ENCODE measurements at places on chromosomes 7 and 10. TPM values are rescaled to one million over a fixed set of nuclear protein-coding genes. Genes with fewer than 3 reads are reported as not detected.

DNA sequence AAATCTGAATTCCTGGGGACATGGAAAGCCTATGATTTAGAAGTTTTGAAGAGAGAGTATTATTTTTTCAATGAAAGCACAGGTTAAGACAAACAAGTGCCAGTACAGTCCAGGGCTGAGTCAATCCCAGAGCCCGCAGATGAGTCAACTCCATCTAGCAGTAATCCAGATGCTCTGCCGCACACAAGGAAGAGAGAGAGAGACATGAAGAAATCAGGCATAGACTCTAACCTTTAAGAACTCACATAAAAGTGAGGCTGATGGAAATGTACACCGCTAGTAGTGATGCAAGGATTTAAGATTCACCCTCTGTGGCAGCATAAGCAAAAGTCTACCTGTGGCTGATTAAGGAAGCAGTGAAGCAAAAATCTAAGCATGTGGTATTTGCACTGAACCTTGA, 651.5 kb downstream of the TNS3 start:
- DNase-seq = peak; percentile 68
- no peaks in the 10 kb centered on the region for H3K27me3 ChIP-seq
- no peak overlapping the region for H3K27ac ChIP-seq
- H3K36me3 ChIP-seq = no peaks in the 10 kb centered on the region
- H3K4me1 ChIP-seq = peaks cover 40% of the 10 kb centered on the region
- H3K4me3 ChIP-seq = no peak overlapping the region

DNA sequence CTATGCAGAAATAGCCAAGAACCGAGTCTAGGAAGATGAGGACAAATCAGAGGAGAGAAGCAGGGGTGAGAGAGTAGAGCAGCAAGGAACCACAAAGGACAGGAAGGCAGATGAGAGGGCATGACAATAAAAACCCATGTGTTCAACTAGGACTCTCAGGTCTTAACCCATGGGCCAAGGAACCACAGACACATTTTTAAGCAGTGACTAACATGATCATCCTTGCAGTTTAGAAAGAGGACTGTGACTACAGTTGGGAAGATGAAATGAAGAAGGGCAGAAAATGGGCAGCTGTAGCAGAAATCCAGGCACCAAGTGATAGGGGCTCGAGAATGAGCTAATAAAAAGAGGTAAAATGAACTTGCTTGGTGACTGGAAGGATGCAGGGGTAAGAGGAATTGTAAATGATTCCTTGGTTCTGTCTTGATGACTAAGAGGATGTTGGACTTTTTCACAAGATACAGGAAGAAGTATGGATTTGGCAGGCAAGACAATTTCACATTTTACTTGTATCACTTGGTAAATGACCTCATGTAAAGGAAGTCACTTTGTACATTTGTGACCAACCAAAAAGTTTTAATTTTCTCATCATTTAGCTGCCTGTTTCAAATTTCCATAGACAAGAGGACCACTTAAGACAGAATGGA, 22.8 kb downstream of the SGMS1 start:
- H3K4me1 ChIP-seq = peaks cover 38% of the 10 kb centered on the region
- DNase-seq = no peak
- no peak overlapping the region for H3K4me3 ChIP-seq
- no peaks in the 10 kb centered on the region for H3K36me3 ChIP-seq
- H3K27me3 ChIP-seq = no peaks in the 10 kb centered on the region
- no peak overlapping the region for H3K27ac ChIP-seq

Gene MALRD1
- total RNA-seq = not detected

DNA sequence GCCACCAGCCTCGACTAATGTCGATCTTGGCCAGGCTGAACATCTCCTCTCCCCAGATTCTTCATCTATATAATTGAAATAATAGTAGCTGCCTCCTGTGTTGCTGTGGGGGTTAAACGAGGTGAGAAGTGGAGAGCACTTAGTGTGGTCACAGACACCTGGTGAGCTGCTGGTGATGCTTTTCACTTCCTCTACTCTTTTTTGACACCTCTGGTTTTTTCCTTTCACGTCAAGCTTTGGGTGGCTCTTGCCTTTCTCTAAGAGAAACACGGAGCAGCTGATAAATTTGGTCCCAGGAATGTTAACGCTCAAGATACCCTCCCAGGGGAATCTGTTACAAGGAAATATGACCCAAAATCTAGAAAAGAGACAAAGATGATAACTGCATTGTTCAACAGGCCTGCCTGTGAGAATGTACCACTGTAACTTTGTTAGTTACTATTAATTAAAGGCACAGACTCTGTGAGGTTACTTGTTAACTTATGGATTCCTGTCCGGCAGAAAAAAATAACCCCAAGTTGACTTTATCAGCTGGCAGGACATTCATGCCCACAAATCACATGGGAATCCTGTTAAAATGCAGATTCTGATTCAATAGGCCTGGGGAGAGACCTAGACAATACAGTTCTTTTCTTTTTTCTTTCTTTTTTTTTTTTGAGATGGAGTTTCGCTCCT, 9.5 kb upstream of the NPFFR1 start:
- H3K4me3 ChIP-seq = no peak overlapping the region
- H3K27me3 ChIP-seq = no peaks in the 10 kb centered on the region
- H3K36me3 ChIP-seq = no peaks in the 10 kb centered on the region
- H3K27ac ChIP-seq = no peak overlapping the region

GRCh38 chr7:44650242-44650641, 43.8 kb downstream of the OGDH start:
- no peaks in the 10 kb centered on the region for H3K27me3 ChIP-seq
- H3K4me1 ChIP-seq = no peaks in the 10 kb centered on the region
- H3K4me3 ChIP-seq = no peak overlapping the region

DNA sequence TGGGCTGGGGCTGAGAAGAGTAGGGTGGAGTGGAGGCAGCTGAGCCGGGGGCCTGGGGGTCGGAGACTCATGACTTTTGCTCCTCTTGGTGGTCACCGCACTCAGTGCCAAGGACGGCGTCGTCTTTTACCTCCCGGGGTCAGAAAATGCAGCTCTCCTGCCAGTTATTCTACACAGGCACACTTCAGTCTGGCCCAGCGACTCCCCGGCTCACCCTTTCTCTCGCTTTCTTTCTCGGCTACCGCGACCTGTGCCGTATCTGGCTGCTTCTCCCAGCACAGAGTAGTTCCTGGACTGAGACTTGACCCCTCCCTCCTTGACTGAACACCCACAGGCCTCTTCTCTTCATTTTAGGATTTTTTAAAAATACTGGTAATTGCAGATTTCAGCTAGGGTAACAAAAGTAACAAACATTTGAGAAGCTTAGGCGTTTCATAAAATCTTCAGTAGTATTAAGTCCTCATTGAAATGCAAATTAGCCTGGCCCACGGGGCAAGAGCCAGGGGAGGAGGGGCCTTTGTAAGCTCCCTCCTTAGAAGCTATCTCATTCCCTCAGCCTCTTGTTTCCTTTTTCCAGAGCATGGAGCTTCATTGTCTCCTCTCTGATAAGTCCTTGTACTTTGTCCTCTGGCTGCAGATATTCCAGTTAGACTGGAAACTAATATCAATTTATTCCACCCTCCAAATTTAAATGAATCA, 1.1 kb upstream of the PRLHR start:
- no peak overlapping the region for H3K4me3 ChIP-seq
- no peak overlapping the region for H3K27ac ChIP-seq
- no peak for DNase-seq
- H3K4me1 ChIP-seq = no peaks in the 10 kb centered on the region

Gene FOXI2
- total RNA-seq = not detected

- H3K36me3 ChIP-seq = no peaks in the 10 kb centered on the region
- no peak overlapping the region for H3K27ac ChIP-seq
- no peak overlapping the region for H3K4me3 ChIP-seq
- no peaks in the 10 kb centered on the region for H3K27me3 ChIP-seq
- DNase-seq = no peak
These were observed 339.7 kb downstream of the HGF start for GRCh38 chr7:81430150-81430549.

DNA sequence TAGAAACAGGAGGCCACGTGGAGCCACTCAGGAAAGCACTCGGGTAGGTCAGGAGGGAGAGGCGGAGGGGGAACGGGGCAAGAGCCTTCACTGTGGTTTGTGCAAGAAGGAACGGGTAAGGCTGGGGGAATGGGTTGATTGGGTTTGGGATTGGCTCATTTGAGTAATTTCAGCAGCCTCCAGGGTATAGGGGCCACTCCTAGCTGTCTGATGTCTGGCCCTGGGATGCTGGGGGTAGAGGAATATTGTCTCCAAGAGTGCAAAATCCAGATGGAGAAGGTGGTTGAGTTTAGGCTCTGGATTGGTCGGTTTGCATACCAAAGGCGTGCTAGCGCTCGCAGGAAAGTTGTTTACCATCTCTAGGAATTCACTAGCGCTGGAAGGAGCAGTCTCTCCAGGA, 47.2 kb downstream of the MYL10 start:
- no peak overlapping the region for H3K27ac ChIP-seq
- H3K27me3 ChIP-seq = no peaks in the 10 kb centered on the region
- no peaks in the 10 kb centered on the region for H3K36me3 ChIP-seq
- no peak overlapping the region for H3K4me3 ChIP-seq

Gene NFE2L3
- 17.1 TPM for total RNA-seq

DNA sequence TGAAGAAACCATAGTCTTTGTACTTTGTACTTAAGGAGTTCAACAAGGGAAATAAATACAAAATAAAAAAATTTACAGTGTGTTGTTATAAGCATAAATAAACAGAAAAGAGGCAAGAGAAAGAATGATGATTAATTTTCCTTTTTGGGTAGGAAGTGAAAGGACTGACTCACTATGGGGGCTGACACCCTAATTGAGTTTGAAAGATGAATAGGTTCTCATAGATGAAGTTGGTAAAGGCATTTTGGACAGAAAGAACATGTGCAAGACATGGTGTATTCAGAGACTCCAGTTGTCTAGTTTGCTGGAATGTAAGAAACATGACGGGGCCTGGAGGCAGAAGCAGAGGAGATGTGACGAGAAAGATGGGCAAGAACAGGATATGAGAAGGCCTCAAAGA, 83.7 kb downstream of the VPS50 start:
- H3K4me3 ChIP-seq = no peak overlapping the region
- peak; percentile 56 for DNase-seq
- H3K27me3 ChIP-seq = no peaks in the 10 kb centered on the region
- peaks cover 17% of the 10 kb centered on the region for H3K4me1 ChIP-seq
- H3K36me3 ChIP-seq = peaks cover 5% of the 10 kb centered on the region
- 0 out of 2 replicates have a peak overlapping the region, but pooled peaks have one; percentile 27 for H3K27ac ChIP-seq

GRCh38 chr10:71372882-71373495, 23.7 kb upstream of the CDH23 start:
- DNase-seq = no peak
- H3K4me1 ChIP-seq = peaks cover 18% of the 10 kb centered on the region
- H3K36me3 ChIP-seq = no peaks in the 10 kb centered on the region
- H3K27ac ChIP-seq = no peak overlapping the region

- peak; percentile 34 for DNase-seq
- H3K27ac ChIP-seq = no peak overlapping the region
- no peaks in the 10 kb centered on the region for H3K4me1 ChIP-seq
These were observed 16.4 kb downstream of the PRKRIP1 start for GRCh38 chr7:102412548-102412947.

DNA sequence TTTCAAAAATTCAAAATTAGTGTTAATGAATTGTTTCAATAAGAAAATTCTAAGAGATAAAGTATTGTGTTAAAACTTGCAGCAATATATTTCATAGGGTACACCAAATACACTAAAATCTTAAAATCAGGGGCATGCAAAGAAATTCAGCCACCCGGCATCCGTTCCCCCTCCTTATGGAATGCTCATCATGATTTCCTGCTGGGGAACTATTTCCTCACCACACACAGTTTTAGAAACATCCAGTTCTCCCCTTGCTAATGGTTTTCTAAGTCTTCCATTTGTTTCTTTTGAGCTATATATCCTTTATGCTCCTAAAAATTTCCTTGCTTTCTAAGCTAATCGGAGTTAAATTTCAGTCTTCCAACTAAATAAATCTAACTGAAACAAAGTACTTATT, 60.7 kb downstream of the CHCHD3 start:
- no peaks in the 10 kb centered on the region for H3K4me1 ChIP-seq
- H3K27me3 ChIP-seq = no peaks in the 10 kb centered on the region
- DNase-seq = no peak
- no peak overlapping the region for H3K4me3 ChIP-seq
- H3K36me3 ChIP-seq = peaks cover 4% of the 10 kb centered on the region
- no peak overlapping the region for H3K27ac ChIP-seq

Gene PROSER2
- 3.0 TPM for total RNA-seq

GRCh38 chr10:117327262-117327661, 48.0 kb downstream of the PDZD8 start:
- H3K4me3 ChIP-seq = no peak overlapping the region
- H3K27me3 ChIP-seq = no peaks in the 10 kb centered on the region
- peaks cover 4% of the 10 kb centered on the region for H3K36me3 ChIP-seq
- no peak for DNase-seq
- H3K4me1 ChIP-seq = no peaks in the 10 kb centered on the region

DNA sequence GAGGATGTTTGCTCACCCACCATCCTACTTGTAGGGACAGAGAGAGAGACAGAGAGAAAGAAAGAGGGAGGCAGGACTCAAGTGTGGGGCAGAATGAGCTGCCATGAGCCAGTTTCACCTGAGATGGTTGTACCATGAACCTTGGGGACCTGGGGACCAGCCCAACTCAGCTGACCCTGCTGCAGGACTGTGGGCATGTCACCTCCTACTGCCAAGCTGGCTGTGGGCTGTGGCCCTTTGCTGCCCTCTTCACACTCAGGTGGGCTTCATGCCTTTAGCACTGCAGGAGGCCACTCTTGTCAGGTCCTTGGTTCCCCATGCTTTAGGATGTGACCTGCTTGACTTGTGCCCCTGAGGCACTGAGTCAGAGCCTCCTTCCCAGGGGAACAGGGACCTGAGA, 108.2 kb upstream of the PCBD1 start:
- DNase-seq = no peak
- H3K4me1 ChIP-seq = no peaks in the 10 kb centered on the region

DNA sequence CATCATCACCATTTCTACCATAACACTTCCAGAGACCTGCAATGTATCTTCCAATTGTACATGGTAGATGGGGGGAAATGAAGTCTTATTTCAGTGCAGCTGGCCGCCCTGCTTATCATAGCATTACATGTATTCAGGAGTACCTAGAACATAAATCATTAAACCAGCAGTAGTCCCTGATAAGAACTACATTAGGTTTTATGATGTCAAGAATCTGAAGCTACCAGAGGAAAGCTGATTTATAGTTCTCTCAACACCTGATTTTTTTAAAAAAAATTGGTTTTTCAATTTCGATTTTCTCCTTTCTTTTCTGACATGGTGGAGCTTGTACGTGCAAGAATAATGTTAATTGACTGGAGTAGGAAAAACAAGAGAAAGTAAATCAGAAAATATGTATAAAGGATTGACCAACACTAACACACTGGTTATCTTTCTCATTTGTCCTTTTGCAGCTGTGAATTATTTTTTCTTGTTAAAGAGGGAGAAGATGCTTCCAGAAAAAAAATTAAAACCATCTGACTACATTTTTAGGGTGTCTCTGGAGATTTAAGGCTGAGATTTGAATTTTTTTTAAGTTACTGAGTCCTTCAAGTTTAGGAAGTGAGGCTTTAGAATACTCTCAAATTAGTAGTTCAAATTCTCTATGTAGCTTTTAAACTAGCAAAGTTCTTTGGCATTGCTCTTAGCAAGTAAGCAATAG, 59.1 kb downstream of the CSTF2T start:
- no peak overlapping the region for H3K4me3 ChIP-seq
- no peaks in the 10 kb centered on the region for H3K36me3 ChIP-seq
- H3K27ac ChIP-seq = no peak overlapping the region
- 0 out of 2 replicates have a peak, but pooled peaks cover 4% of the 10 kb centered on the region for H3K27me3 ChIP-seq
- H3K4me1 ChIP-seq = no peaks in the 10 kb centered on the region
